ENCODE measurements at places on chromosomes 3 and 15.
A peak's percentile ranks its signal among the peaks of the same experiment; 100 is the strongest.

GRCh38 chr15:27870320-27870719 lies 228.8 kb downstream of the OCA2 start:
- ATAC-seq = no peak

- ATAC-seq = no peak
Measured at GRCh38 chr3:195032955-195033354, 238.0 kb downstream of the XXYLT1 start.

DNA sequence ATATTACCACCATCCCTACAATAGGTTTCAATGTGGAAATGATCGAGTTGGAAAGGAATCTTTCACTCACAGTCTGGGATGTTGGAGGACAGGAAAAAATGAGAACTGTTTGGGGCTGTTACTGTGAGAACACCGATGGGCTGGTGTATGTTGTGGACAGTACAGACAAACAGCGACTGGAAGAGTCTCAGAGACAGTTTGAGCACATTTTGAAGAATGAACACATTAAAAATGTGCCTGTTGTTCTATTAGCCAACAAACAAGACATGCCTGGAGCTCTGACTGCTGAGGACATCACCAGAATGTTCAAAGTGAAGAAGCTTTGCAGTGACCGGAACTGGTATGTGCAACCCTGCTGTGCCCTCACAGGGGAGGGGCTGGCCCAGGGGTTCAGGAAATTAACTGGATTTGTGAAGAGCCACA lies 510 bp downstream of the ARL14 start:
- ATAC-seq = no peak

DNA sequence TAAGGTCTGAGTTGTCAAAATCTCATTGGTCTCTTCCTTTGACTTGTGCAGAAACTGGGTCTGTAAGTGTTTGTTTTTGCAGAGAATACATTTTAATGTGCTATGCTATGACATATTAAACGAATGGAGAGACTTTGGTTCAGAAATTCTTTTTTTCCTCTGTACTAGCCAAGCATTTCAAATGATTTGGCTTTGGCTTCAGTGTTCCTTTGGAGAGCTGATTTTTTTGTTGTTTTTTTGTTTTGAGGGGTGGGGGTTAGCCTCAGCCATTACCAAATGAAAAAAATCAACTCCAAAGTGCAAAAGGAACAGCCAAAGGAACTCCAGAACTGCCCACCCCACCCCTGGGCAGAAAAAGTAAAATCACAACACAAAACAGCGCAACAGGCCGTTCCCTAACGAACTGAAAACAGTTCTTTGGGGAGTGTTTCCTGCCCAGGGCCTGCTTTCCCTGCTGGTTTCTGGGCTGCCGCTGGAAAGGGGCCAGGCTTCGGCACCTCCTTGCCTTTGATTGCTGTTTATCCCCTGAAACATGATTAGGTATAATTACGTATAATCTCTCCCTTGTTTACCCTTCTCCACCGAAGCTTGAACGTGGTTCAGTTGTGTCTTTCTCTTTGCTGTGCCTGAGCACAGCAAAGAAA lies 57.6 kb upstream of the NEO1 start:
- no peak for ATAC-seq

DNA sequence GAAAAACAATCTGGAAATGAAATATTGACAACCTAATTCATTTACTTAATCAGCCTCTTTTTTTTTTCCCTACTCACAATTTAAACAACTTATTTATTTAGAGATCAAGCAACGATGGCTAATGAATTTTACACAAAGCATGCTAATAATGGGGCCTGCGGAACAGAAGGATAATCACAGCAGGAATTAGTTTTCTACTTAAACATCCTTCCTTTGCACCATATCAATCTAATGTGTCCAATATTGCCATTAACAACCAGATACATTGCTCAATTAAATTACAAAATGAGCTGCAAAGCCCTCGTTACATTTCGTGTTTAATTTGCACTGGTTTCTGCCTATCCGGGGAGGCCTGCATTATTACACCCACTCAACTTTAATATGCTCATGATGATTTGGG lies 99.2 kb downstream of the RAB11A start:
- ATAC-seq = no peak

GRCh38 chr3:179772297-179772696 lies 119.5 kb downstream of the USP13 start:
- no peak for ATAC-seq

GRCh38 chr15:38455092-38455491 lies 1.2 kb downstream of the FAM98B start:
- ATAC-seq = no peak

GRCh38 chr3:99637368-99638111 lies 854 bp upstream of the COL8A1 start:
- no peak for ATAC-seq

DNA sequence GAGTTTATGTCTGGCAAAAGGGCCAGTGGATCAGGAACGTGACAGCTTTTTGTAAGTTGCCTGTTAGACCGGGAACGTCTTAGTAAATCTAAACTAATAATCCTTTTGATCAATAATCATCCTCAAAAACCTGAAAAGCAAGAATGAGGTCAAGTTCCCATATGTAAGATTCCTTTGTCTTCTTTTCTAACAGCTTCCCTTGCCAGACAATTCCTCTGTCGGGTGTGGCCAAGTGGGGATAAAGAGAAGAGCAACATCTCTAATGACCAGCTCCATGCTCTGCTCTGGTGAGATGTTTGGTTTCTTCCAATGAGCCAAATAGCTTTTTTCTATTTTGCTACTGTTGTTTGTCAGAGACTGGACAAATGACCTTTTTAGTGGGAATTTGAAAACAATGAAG lies 19.8 kb downstream of the FANCD2OS start:
- no peak for ATAC-seq

GRCh38 chr3:126481808-126482502 lies 6.3 kb upstream of the ZXDC start:
- no peak for ATAC-seq

- ATAC-seq = no peak
Measured at GRCh38 chr3:114904633-114905032, 242.5 kb downstream of the ZBTB20 start.

- ATAC-seq = no peak
Measured at GRCh38 chr3:161559177-161559998, 62.8 kb downstream of the OTOL1 start.

- no peak for ATAC-seq
Measured at GRCh38 chr15:31544361-31544760, 217.7 kb downstream of the KLF13 start.

GRCh38 chr3:45677033-45677446 lies 12.2 kb upstream of the SACM1L start:
- ATAC-seq = peak; percentile 45

- no peak for ATAC-seq
Measured at GRCh38 chr15:29125382-29126207, 144.0 kb downstream of the NSMCE3 start.

DNA sequence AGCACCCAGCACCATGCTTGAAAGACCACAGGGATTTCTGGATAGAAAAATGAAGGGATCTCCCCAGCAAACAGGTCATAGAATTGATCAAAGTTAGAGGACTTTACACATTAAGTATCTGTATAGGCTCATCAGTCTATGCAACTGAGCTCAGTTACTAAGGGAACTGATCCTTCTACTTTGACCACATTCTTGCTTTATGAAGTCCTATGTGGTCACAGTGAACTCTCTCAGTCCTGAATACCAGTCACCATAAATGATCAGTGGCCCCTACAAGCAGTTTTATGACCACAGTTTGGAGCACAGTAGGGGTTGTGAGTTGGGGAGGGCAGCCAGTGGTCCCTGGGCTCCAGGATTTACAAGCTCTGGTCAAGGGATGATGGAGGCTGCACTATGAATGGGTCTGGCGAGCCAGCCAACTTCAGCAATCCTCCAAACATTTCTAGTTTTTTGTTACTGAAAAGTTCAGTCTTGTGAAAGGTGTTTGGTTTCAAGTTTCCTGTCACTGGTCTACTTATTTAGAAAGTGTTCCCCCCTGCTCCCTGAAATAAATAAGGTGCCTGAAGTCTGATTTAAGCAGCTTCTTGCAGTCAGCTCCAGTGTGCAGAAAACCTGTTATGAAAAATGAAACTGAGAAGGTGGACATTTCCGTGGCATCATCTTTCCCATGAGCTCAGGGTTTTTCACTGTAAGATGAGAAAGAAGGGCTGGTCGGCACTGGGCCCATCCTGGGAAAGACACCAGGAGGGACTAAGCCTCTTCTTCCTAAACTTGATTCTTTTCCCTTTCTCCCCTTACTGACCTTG lies 75.5 kb downstream of the DAPK2 start:
- ATAC-seq = peak; percentile 97

DNA sequence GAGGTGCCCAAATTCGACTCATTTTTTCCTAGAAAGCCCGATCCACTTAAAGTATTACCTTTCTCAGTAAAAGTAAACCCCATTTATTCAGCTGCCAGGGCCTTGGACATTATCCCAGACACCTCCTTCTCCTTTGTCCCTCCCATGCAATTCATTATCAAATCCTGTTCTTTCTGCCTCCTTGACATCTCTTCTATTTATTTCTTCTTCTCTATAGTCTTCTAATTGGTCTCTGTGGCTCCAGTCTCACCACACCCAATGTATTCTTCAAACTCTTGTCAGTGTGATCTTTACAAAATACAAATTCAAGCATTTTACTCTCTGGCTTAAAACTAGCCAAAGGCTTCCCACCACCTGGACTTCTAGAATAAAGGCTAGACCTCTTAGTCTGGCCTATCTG lies 120.3 kb downstream of the IL20RB start:
- no peak for ATAC-seq

GRCh38 chr15:51267703-51268083 lies 70.7 kb downstream of the CYP19A1 start:
- no peak for ATAC-seq

DNA sequence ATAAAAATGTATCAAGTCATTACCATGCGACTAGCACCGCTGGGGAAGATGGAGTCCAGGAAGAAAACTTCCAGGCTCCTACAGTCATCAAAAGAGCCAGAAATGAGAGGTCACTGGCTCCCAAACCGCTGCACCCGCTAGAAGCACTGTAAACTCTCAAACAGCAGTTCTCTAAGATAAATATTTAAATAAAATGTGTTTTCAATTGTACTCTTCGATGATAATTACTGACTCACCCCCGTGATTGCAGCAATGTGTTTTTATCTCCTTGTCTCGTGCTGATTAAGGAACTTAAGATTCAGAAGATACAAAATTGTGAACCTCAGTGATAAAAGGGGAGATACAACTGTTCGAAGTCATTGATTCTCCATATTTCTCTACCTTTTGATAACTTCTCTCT lies 45.8 kb upstream of the FOXP1 start:
- ATAC-seq = no peak

- ATAC-seq = no peak
Measured at GRCh38 chr3:24628523-24629258, 134.0 kb upstream of the THRB start.

- ATAC-seq = no peak
Measured at GRCh38 chr3:42961633-42962032, 17.5 kb upstream of the GASK1A start.

DNA sequence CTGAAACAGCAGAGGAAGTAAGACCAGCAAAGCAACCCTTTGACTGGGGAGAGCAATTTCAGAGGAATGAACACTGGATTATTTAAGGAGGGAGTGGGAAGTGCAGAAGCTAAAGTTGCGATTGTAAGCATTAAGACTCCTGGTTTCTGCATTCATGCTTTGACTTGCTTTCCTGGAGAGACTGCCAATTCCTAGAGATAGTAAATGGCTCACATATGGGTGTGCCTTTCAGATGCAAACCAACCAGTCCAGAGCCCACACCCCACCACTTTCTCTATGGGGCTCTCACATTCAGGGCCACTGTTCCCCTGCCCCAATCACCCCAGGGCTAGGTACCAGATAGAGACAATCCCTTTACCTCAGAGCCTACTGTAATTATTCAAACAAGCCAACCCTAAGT lies 200.9 kb upstream of the EIF1B start:
- no peak for ATAC-seq

- ATAC-seq = no peak
Measured at GRCh38 chr3:88369337-88369736, 219.6 kb downstream of the C3orf38 start.

GRCh38 chr3:63684081-63684480 lies 31.6 kb downstream of the SNTN start:
- no peak for ATAC-seq

DNA sequence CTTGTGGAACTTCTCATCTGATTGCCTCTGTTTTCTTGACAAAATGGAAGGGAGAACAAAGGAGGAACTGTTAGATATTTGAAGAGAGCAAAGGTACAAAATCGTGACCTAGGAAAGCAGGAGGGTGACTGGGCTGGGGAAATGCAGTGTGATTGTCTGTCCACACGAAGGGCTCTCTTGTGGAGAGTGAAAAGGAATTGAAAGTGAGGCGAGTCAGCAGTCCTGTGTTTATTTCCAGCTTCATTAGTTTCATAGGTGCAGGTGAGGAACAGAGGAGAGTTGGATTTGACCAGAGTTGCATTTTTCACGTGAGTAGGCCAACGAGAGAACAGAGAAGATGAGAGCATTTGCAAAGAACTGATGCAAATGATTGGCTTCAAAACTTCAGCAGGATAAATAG lies 336.4 kb upstream of the SATB1 start:
- ATAC-seq = peak; percentile 61

DNA sequence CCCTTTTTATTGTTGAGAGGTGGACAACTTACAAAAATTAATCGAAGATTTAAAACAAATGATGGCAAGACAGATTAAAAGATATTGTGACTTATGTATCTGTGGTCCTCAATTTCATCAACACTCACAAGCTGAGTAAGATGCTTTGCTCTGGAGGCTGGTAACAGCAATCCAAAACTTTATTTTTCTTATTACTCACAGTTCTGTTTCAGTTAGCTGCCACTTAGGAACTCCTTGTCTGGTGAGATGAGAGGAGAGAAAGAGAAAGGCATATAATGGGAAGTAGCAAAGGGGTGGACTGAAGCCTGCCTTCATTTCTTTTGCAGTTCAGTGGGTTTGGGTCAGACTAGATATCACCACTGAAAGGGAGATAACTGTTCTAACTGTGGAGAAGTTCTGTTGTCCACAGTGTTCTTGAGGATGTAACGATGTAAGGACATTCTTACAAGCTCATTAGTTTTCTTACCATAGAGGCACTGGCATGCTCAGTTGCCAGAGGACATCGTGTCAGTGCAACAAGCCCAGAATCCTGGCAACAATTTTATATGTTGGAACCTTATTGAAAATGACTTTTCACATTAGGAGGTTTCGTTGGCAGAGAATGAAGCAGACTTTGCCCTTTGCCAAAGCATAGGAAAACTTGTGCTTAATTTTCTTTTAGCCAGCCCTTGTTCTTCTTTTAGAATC lies 93.6 kb downstream of the PLCL2 start:
- ATAC-seq = no peak

DNA sequence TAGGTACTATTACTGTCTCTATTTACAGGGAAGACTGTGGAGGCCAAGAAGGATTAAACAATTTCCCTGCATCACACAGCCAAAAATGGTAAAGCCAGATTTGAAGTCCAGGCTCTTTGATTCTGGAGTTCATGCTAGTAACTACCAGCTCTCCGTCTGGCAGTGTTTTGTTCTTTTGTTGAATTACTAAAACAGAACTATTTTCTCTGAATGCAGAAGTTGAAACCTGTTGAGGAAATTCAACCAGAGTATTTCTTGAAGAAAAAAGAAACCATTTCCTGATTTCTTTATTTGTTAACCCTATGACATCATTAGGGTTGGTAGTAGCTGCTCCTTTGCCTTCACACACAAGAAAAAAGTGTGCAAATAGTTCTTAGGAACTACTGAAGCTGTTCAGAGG lies 34.3 kb downstream of the CRTC3 start:
- ATAC-seq = peak; percentile 77

All from stimulated activated memory B cell treated with anti-CD40 and anti-IgM and Interleukin-4, amounts not matched to agents 10 μg/mL and 1 μg/mL and 100 μg/mL, for 72 hours (primary cell).